ENCODE measurements at places on chromosomes 5 and 9. TPM values are rescaled to one million over a fixed set of nuclear protein-coding genes. Genes with fewer than 3 reads are reported as not detected.
A peak's percentile ranks its signal among the peaks of the same experiment; 100 is the strongest.

DNA sequence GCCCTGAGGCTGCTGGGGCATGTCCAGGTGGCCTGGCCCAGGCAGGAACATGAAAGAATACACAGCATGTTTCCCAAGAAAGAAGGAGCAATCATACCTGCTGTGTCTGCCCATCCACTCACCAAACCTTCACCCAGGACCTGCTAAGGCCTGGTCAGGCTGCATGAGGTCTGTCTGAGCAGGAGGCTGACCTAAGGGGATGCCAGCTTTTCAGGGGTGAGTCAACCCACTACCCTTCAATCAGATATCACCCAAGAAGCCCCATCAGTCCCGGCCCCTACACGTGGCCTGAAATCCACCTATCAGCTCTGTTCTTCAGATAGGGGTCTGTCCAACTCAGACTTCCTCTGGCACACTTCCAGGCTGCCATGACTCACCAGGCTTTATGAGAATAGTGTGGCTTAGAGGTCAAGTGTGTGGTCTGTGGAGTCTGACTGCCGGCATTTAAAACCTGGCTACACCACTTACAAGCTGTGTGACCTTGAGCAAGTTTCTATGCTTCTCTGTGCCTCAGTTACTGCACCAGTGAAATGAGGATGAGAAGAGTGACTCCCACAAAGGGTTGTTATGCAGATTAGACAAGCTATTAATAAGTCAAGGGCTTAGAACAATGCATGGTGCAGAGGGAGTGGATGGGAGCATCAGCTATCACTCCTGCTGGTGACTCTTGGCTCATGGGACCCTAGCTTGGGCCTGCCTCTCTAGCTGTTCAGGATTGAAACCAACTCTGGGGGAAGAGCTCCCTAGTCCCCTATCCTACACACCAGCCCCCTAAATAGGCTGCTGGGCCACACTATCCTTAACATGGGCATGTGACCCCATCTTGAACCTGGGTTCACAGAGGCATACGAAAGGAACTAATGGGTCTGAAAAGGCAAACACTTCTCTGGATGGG lies 130.3 kb downstream of the PAX5 start:
- peak; percentile 66 for DNase-seq
- peaks cover 16% of the 10 kb centered on the region for H3K27me3 ChIP-seq
- no peaks in the 10 kb centered on the region for H3K36me3 ChIP-seq
- H3K27ac ChIP-seq: no peak overlapping the region
- no peak overlapping the region for H3K4me3 ChIP-seq

The NFIB gene
- total RNA-seq: not detected

The PRRT1B gene
- not detected for total RNA-seq

DNA sequence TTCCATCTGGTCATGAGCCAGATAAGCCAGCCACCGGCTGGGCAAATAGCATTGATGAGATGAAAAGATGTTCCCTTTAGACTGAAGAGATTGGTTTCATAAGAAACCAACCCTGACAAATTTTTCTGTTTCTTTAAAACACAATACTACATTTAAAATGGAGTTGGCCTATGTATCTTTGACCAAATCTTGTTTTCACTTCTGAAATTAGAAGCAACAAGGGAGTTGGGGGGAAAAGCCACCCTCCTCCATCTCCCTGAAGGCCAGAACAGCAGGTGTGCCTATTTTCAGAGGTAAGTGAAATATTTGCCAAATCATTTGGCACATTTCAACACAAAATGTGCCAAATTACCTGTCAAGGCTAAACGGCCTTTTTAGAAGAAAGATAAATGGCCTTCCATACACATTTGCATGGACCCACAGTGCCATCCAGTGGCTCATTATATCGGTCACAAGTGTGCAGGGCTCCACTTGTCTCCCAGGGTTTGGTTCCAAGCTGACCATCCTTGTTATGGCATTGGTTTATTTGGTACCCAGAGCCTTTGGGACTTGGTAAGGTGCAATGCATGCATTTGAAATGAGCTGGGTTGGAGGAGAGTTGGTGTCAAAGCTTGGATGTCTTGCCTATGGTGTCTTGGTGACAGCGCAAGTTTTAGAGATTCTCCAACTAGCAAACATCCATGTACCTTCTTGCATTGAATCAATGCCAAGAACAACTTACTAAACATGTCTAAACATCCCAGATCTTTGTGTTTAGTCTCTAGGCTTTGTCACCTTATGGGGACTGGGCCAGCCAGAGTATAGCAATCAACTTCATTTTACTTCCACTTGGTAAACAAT lies 372.0 kb upstream of the KIF2A start:
- H3K36me3 ChIP-seq: no peaks in the 10 kb centered on the region
- H3K4me1 ChIP-seq: no peaks in the 10 kb centered on the region
- H3K27me3 ChIP-seq: peaks cover 2% of the 10 kb centered on the region
- H3K27ac ChIP-seq: no peak overlapping the region

- no peak overlapping the region for H3K4me3 ChIP-seq
- no peak for DNase-seq
- H3K27me3 ChIP-seq: peaks cover 13% of the 10 kb centered on the region
- H3K36me3 ChIP-seq: no peaks in the 10 kb centered on the region
Observed at GRCh38 chr5:5699062-5699461, 276.6 kb downstream of the ICE1 start.

DNA sequence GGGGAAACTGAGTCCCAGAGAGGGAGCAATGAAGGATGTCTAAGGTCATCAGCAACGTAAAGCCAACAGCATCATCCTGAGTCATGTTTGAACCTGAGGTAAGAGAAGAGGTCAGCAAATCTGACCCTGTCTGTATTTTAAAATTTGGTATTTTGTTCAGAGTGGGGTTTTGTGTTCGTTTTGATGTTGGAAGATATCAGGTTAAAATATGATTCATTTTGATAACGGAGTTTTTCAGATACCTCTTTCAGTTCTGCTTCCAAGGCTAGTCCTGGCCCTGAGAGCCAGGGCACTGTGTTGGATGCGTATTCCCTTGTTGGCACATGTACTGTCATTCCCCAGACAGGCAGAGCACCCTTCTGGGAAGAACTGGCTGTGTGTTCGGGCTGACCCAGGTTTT lies 291.0 kb downstream of the NSG2 start:
- H3K36me3 ChIP-seq: no peaks in the 10 kb centered on the region
- H3K4me3 ChIP-seq: no peak overlapping the region
- peaks cover 23% of the 10 kb centered on the region for H3K27me3 ChIP-seq
- no peaks in the 10 kb centered on the region for H3K4me1 ChIP-seq
- H3K27ac ChIP-seq: no peak overlapping the region
- DNase-seq: no peak

The AK6 gene
- total RNA-seq: 63.2 TPM

The CTSV gene
- 0.74 TPM for total RNA-seq

DNA sequence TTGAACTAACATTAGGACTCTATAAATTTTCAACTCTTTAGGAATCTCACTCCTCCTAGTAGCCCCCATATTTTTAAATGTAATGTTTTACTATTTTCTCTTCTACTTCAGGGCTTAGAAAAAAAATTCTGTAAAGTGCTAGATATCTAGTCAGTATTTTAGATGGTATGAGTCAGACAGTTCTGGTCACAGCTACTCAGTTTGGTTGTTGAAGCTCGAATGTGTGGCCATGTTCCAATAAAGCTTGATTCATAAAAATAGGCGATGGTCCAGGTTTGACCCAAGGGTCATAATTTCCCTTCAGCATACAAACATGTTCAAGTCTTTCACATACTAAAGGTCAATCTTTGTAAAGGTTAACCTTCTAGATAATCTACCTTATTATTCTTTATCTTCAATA lies 566.0 kb upstream of the CDH18 start:
- H3K4me3 ChIP-seq: no peak overlapping the region
- no peak for DNase-seq
- no peaks in the 10 kb centered on the region for H3K27me3 ChIP-seq
- no peak overlapping the region for H3K27ac ChIP-seq
- H3K4me1 ChIP-seq: no peaks in the 10 kb centered on the region

DNA sequence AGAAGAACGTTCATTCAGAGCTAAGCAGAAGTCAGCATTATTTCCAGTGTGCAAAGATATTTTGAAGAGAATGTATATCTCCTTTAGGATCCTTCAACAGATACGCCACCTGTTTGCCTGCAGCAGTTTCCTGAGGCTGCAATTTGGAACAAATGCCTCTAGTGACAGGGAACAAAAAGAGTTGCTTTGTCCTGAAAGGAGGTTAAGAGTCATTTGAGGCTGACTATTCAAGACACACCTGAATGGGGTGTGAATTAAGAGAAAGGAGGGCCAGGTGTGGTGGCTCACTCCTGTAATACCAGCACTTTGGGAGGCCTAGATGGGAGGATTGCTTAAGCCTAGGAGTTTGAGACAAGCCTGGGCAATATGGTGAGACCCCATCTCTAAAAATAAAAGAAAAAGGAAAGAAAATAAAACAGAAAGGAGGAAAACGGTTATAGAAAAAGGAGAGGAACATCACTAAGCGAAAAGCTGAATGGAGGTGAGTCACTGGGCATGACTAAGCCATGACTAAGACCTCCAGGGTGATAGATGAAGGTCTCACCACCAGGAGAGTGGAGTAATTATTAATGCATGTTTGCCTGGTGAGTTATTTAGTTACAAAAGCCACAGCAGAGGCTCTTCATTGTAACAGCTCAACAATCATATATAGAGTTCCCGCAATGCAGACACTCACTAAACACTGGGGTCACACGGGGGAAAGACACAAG lies 255.2 kb upstream of the TNC start:
- no peak overlapping the region for H3K4me3 ChIP-seq

GRCh38 chr5:17732351-17732923 lies 98.2 kb downstream of the TAF11L14 start:
- no peaks in the 10 kb centered on the region for H3K36me3 ChIP-seq
- no peaks in the 10 kb centered on the region for H3K27me3 ChIP-seq
- H3K4me1 ChIP-seq: no peaks in the 10 kb centered on the region
- H3K4me3 ChIP-seq: no peak overlapping the region
- no peak for DNase-seq
- H3K27ac ChIP-seq: no peak overlapping the region

DNA sequence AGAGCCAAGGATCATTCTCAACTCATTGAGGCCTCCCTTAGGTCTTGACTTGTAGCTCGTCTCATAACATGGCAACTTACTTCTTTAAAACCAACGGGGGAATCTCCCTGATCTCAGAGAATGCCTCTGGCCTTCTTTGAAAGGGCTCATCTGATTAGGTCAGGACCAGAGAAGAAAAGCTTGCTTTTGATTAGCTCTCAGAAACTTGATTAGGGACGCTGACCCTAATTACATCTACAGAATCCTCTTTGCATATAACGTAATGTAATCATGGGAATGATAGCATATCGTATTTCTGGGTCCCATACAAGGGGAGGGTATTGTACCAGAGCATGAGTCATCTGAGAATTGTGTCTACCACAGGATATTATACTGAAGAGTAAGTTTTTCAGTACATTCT lies 125.1 kb upstream of the SH3GL2 start:
- no peak overlapping the region for H3K27ac ChIP-seq
- no peaks in the 10 kb centered on the region for H3K36me3 ChIP-seq
- no peaks in the 10 kb centered on the region for H3K4me1 ChIP-seq
- no peak overlapping the region for H3K4me3 ChIP-seq
- no peak for DNase-seq

Measured in activated CD4-positive, alpha-beta T cell treated with anti-CD3 and anti-CD28 coated beads for 36 hours (primary cell).